ENCODE measurements at places on chromosomes 3 and 15. TPM values are rescaled to one million over a fixed set of nuclear protein-coding genes. Genes with fewer than 3 reads are reported as not detected.

DNA sequence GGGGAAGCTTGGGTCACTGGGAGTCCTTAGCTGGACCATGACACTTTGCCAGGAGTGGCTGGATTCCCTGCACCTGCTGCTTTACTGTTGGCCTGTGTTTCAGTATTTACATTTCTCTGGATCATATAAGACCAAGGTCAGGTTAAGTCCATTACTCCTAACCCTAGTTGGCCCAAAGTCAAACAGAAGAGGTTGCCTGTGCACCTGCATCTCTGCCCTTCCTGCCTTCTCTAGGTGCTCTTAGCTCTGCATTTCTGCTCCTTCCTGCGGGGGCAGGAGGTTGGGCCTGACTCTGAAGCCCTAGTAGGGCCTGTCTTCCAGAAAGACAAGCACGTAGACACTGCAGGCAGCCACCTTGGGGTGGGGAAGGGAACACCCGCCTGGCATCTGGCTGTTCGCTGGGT, 124.3 kb downstream of the RPLP1 start:
- DNase-seq: no peak

DNA sequence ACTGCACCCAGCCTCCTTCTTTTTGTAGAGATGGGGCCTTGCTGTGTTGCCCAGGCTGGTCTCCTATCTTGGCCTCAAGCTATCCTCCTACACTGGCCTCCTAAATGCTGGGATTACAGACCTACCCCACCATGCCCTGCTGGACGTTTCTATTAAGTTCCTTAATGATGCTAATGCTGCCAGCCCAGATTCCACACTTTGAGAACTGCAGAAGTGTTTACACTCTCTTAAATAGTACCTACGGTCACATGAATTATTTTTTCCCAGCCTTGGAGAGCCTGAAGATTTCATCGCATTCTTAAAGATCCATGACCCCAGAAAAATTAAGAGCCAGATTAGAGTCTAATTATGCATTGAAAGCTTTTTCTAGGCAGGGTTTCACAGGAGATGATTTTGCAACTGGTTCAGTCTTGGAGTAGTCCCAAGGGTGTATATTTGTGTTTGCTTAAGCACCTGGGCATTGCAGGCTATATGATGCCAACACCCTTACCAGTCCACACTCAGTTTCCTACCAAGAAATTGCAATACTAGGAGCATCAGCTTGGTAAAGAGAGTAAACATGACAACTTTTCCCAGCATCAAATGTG, 36.6 kb downstream of the TM4SF4 start:
- DNase-seq: no peak

- DNase-seq: no peak
Observed at GRCh38 chr15:63836579-63836978, 2.8 kb upstream of the HERC1 start.

- DNase-seq: no peak
Observed at GRCh38 chr3:51340013-51340829, 44.9 kb upstream of the MANF start.

DNA sequence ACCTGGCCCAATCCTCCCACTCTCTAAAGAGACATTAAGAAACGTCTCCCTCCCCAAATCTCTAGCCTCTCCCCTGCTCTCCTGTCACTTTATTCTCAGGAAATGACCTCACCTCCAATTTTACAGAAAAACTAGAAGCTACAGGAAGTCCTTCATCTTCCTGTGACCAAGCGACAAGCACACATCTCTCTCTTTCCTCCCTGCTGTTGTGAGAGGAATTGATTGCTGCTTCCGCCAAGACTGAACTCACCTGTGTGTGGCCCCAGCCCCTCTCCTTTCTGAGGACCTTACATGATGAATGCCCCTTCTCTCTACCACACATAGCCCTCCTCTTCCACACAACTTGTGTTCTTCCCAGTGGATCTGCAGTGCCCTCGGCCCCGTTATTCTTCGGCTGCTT, 18.2 kb downstream of the DNAJB8 start:
- DNase-seq: no peak

DNA sequence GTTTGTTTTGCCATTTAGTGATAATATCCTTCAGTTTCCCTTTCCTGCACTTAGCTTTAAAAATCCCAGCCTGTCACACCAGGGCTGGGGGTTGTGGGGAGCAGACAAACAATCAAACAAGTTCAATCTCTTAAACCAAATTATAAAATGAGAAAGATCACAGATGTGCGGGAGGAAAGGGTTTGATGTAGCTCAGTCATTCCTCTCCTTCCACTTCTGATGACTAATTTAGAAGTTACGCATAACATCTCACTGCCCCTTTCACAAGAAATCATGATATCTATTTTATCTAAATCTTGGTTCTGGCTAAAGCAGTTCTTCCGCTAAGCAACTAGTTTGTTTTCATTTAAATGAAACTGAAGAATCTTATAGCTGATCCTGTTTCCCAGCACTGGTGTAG, 34.1 kb upstream of the ATG7 start:
- no peak for DNase-seq

- DNase-seq: no peak
Observed at GRCh38 chr3:174242311-174243041, 616.7 kb upstream of the NAALADL2 start.

- DNase-seq: no peak
Observed at GRCh38 chr3:26307787-26308186, 314.8 kb upstream of the LRRC3B start.

- no peak for DNase-seq
Observed at GRCh38 chr15:88920186-88920891, 7.2 kb upstream of the MFGE8 start.

DNA sequence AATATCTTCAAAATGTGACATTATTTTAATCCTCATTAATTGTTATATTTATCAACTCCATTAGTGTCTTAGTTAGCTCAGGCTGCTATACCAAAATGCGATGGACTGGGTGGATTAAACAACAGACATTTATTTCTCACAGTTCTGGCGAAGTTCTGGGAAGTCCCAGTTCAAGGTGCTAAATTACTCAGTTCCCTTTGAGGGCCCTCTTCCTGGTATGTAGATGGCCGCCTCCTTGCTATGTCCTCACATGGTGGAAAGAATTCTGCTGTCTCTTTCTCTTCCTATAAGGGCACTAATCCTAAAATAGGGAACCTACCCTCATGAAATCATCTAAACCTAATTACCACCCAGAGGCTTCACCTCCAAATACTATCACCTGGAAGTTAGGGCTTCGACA, 38.8 kb upstream of the DUT start:
- no peak for DNase-seq

GRCh38 chr3:182248349-182248880, 536.7 kb downstream of the SOX2 start:
- no peak for DNase-seq

DNA sequence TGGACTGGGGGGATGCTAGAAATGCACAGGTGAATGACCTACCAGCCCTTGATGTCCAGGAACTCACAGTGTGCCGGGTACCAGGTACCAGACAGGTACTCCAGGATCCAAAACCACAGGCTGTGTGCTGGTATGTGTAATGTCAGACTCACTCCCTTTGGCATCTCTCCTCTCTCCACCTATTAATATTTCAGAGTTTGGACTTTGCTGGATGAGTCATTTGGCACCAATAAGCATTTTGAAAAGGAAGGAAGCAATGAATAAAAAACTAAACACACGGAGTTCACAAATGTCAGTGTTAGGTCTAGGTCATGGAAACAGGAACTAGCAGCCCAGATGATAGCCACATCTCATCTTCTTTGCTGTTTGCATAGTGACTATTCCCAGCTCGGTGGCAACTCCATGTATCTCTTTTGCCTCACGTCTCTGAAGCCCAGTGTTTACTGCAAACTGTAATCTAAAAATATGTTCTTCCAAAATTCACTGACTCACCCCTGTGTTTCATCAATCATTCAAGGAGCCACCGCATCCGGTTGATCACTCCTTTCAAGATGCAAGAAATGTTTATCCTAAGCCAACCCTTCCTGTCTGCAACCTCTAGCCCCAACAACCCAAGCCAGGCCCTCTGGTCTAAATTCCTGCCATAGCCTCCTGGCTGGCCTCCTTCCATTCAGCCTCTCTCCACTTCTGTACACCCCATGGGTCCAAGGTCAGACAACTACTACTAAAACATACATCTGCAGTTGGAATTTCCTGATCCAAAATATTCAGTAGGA, 8.4 kb downstream of the ITGB5 start:
- DNase-seq: no peak

DNA sequence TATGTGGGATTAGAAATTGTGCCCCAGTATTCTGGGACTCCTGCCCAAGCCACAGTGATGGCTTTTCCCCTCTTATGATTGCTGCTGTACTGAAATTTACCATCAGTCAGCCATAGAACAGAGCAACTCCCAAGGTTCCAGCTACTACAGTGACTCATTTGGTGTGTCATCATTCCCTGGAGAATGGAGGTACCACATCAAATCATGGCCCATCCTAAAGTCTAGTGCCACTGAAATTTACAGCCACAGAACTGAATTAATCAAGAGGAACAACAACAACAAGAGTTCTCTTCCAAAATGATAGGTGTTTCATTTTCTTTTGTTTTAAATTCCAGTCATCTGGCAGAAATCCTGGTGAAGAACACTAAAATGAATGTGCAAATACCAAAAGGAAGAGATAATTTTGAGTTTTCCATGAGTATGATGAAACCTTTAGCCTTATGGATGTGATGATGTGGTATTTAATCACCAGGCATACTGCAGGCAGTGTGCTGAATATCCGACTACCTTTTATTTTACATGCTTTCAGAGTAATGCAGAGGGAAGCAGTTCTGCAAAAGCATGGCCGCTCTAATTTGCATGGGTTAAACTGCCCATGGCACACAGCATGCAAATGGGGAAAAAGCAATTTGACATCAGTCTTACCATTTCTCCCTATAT, 75.6 kb upstream of the SLC2A2 start:
- DNase-seq: no peak

GOLGA8S gene
- total RNA-seq: not detected

SOX2 gene
- total RNA-seq: 70.1 TPM

AQP9 gene
- under 0.01 TPM for total RNA-seq

AGBL1 gene
- total RNA-seq: 1.2 TPM

All from frontal cortex (tissue), 4 donors.